ENCODE measurements at places on chromosomes 11 and 22.
A peak's percentile ranks its signal among the peaks of the same experiment; 100 is the strongest.

DNA sequence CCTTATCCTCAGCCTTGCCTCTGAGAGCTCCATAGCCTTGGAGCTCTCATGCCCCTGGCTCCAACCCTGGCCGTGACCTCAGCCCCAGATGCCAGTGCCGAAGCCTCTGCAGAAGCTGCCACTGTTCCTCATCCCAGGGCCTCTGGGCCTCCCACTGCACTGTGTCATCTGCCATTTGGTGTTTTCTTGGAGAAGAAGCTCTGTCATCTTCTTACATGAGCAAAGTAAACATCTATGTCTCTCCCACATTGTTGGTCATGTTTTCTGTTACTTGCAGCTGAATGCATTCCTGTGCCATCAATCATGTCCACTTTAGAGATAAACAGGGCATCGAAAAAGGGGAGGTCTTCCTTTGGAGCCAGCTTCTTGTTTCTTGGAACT, 45.0 kb upstream of the FTH1 start:
- DNase-seq, result no peak

GRCh38 chr11:33773404-33773986, 825 bp downstream of the FBXO3 start:
- DNase-seq, result peak; percentile 19

DNA sequence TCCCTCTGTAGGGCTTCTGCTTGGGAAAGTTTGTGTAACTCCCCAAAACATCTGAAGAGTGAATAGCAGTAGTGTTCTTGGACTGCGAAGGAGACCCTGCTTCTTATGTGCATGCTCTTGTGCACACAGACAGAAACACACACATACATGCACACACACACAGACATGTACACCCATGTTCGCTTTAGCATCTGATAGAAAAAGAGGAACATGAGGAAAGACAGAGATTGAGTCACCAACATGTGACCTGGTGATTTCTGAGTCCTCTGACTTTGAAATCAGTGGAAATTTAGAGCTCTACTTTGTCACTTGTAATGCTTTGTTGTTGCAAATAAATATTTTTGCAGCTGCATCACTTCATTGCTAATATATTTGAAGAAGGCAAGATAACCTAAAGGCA, 23.8 kb downstream of the CD44 start:
- DNase-seq, result no peak

- DNase-seq, result no peak
These were observed 5.6 kb downstream of the ALX4 start for GRCh38 chr11:44304091-44305025.

GRCh38 chr22:35439365-35439717, 39.4 kb downstream of the MCM5 start:
- DNase-seq, result no peak

- DNase-seq, result no peak
These were observed 42.6 kb downstream of the APLP2 start for GRCh38 chr11:130112071-130112830.

GRCh38 chr11:26622181-26622580, 50.1 kb upstream of the MUC15 start:
- no peak for DNase-seq

- no peak for DNase-seq
These were observed 85.0 kb downstream of the ATG16L2 start for GRCh38 chr11:72899238-72899637.

GRCh38 chr11:30329150-30329940, 6.4 kb downstream of the ARL14EP start:
- no peak for DNase-seq

- DNase-seq, result no peak
These were observed 6.0 kb upstream of the LIF start for GRCh38 chr22:30252411-30253204.

DNA sequence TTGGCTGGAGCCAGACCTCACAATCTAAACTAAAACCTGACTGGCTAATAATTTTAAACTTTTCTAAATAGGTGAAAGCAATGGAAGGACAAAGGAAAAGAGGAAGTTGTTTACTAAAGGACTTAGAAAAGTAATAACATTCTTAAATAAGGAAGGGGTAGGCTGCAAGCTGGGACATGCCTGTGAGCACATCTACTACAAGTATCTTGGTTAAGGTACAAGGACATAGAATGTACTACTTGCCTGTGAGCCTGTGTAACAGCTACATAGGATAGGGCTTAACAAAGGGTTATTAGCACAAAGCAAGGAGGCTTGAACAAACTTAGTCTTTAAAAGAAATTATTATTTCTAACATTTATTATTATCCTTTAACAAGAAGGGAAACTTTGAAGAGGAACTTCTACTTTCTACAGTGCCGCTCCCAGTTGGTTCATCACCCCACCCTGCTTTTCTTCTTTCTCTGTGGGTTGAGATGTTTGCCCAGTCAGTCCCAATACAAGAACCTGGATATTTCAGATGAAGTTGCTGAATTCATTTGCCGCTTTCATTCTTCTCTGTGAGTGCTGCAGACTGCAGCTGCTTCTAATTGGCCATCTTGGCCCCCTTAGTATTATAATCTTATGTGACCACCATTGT, 87.5 kb downstream of the PRMT3 start:
- peak; percentile 4 for DNase-seq

DNA sequence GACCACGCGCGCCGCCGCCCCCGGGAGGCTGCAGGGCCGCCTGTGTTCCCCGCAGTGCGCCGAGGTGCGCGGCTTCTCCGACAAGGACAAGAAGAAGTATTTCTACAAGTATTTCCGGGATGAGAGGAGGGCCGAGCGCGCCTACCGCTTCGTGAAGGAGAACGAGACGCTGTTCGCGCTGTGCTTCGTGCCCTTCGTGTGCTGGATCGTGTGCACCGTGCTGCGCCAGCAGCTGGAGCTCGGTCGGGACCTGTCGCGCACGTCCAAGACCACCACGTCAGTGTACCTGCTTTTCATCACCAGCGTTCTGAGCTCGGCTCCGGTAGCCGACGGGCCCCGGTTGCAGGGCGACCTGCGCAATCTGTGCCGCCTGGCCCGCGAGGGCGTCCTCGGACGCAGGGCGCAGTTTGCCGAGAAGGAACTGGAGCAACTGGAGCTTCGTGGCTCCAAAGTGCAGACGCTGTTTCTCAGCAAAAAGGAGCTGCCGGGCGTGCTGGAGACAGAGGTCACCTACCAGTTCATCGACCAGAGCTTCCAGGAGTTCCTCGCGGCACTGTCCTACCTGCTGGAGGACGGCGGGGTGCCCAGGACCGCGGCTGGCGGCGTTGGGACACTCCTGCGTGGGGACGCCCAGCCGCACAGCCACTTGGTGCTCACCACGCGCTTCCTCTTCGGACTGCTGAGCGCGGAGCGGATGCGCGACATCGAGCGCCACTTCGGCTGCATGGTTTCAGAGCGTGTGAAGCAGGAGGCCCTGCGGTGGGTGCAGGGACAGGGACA, 2.7 kb downstream of the NLRP6 start:
- no peak for DNase-seq

GRCh38 chr22:45880091-45880715, 96.8 kb downstream of the WNT7B start:
- DNase-seq, result no peak

GRCh38 chr22:38490915-38491314, 15.2 kb downstream of the DDX17 start:
- DNase-seq, result no peak

DNA sequence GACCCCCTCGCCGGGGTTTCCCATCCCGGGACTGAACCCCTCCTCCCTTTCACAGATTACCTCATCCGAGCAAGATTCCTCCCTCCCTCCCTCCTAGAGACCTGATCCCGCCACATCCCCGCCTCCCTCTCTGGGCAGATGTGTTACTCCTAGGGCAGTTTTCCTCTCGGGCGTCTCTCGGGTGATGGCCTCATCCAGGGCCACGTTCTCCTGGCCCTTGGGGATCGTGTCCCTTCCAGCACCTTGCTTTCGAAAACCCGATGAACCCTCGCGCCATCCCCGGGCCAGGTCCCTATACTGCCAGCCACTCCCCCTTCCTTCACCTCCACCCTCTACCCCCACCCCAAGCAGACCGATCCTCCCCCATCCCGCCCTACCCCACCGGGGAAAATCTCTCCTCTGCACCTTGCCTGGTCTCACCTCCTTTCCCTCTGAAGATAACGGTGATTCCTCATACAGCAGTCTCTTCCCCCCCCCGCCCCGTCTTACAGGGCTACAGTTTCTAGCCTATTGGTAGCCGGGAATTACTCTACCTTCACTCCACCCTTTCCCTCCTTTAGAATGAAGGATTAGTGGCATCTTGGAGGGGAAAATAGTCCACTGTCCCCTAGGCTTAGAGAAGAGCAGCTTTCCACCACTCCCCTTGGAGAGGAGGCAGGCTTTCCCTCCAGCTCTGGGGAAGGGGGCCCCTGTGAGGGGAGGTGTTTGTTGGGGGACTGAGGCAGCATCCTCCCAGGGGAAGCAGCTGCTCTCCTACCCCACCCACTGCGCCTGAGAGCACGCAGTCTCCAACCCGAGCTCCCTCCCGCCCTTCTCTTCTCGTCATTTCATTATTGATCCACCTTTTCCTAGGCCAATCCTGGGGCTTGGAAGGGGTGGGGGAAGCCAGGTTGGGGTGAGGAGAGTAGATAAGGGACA, 1.2 kb downstream of the KMT2A start:
- DNase-seq, result no peak

DNA sequence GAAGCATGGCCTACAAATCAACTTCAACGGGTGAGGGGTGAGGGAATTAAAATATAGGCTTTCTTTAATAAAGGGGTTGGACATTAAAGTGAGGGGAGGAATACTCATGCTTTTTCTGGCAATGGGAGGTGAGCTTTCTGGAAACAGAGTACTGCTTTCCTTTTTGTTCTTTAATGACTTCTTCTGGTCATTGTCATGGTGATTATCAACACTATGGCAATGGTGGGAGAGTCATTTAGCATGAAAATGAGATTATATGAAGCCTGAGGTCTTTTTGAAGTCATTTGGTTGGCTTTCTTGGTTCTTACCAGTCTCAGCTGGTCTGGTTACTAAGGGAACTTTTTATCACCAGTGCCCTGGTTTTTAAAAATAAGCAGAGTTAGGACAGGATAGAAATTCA, 475.8 kb upstream of the LRRC4C start:
- no peak for DNase-seq

DNA sequence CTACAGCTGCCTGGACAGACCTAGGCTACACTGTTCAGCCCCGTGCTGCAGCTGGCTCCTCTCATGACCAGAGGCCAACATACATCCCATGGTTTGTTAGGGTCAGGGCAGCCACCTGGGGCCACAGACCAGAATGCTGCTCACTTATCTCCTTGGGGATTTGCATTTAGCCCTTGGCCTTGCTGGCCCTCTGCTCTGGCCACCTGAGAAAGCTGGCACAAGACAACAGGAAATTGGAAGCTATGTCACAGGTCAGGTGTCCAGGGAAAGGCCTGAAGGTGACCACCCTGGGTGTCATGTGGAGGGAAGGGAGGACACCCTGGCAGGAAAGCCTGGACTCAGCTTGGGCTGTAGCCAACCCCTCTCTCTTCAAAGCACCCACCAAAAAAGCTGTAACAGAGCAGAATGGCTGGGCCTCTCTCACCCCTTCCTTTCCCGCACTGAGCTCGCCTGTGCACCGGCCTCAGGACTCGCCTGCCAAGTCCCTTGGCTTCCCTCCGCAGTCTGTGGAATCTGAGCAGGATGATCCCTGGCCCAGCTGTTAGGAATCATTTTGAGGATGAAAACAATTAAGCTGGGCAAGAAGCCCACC, 86.3 kb downstream of the SNX19 start:
- DNase-seq, result no peak

- no peak for DNase-seq
These were observed 179.7 kb downstream of the RRAS2 start for GRCh38 chr11:14179116-14179820.

- no peak for DNase-seq
These were observed 35.9 kb downstream of the CTTN start for GRCh38 chr11:70433966-70434812.

DNA sequence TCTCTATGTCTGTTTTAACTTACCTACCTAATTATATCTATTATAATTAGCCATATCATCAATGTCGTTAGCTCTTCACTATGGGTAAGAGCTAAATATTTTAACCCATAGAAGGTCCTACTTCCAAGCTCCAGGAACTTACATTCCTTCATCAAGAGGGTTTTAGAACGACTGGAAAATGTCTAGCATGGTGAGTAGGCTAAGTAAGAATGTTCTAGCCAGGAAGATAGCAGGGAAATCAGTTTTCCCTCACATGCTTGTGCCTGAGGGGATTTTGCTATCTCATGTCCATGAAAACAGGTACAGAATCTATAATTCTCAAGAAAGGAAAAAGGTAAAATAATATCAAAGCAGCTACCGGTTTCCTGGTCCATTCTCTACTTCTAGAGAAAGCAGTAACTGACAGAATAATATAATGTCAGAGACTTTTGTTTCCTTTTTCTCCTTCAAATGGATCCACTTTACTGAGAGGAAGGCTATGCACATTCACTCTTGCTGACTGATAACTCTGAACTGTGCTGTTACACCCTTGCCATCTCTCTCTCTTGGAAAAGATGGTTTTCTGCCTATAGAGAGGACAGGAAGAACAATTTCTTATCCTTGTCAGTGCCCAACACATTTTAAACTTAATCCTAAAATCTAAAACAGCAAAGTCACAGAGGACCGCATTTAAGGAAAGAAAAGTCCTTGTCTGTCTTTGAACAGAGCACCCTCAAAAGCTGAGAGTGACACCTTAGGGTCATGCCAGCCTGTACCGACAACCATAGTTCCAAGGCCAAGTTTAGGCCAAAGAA, 67.0 kb downstream of the MAML2 start:
- no peak for DNase-seq

DNA sequence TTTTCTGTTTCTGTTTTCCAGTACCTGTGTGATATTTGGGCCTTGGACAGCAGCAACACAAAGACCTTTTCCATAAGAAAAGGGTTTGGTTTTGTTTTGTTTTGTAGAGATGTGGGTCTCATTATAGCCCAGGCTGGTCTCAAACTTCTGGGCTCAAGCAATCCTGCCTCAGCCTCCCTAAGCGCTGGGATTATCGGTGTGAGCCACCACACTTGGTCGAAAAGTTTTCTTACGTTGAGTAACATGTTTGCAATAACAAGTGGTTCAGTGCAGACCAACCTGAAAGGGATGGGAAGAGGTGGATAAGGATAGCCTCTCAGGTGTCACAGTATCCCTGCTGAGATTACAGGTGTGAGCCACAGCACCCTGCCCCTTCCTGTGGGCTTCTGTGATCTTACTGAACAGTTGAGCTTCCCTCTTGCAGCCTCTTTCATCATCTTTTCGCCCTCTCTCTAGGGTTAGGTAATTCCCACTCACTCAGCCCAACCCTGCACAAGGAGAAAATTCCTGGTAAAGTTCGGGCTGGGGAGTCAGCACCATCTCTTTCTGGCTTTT, 3.5 kb upstream of the MRPL48 start:
- DNase-seq, result no peak

DNA sequence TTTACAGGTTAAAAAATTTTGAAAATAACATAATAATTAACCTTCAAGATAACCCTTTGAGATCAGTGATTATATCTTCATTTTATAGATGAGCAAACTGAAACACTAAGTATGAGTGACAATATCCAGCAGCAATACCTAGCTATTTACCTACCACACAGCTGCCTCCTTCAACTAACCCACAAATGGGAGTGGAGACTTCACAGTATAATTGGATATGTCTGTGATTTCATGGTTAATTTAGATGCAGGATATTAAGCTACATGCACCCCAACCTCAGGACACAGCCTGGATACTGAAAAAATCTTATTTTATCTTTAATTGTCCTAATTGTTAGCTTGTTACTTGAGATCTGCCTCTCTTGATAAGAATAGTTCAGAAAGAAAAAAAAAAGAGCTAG, 297.2 kb upstream of the ANO5 start:
- DNase-seq, result no peak
